Activated T-helper 1 cell treated with anti-CD3 and anti-CD28 coated beads, Interleukin-12 subunit alpha, Interleukin-12 subunit beta, Interleukin-2, Interleukin-4 antibody, amounts not matched to agents 30 ng/mL and 10 ng/mL and 1 ng/mL, durations not matched to agents 14 hours and 24 hours and 36 hours (primary cell): ENCODE measurements at places on chromosomes 6 and 20. TPM values are rescaled to one million over a fixed set of nuclear protein-coding genes. Genes with fewer than 3 reads are reported as not detected.
A peak's percentile ranks its signal among the peaks of the same experiment; 100 is the strongest.

APOM gene
- 1.8 and 3.7 TPM in 2 replicates for total RNA-seq

DNA sequence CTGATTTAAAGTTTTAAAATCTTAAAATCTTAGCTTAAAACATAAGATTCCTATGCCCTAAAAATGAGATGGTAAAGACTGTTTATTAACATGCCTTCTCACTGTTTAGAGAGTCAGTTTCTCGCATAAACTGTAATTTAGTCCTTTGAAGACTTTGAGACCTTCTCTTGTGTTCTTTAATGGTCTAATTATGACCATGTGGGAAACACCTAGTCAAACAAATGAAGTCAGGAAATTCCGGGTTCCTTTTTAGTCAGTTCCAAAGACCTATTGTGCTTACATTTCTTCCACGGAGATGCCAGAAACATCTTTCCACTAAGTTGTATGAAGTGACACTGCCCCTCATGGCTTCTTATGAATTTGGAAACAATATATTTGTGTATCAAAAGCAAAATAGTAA lies 64.2 kb upstream of the KIF25 start:
- no peak overlapping the region for H3K4me3 ChIP-seq
- peaks cover 19% of the 10 kb centered on the region for H3K36me3 ChIP-seq
- no peaks in the 10 kb centered on the region for H3K27me3 ChIP-seq
- DNase-seq = no peak
- H3K4me1 ChIP-seq = no peaks in the 10 kb centered on the region

ZNF831 gene
- total RNA-seq = 3.4 and 3.6 TPM in 2 replicates

DNA sequence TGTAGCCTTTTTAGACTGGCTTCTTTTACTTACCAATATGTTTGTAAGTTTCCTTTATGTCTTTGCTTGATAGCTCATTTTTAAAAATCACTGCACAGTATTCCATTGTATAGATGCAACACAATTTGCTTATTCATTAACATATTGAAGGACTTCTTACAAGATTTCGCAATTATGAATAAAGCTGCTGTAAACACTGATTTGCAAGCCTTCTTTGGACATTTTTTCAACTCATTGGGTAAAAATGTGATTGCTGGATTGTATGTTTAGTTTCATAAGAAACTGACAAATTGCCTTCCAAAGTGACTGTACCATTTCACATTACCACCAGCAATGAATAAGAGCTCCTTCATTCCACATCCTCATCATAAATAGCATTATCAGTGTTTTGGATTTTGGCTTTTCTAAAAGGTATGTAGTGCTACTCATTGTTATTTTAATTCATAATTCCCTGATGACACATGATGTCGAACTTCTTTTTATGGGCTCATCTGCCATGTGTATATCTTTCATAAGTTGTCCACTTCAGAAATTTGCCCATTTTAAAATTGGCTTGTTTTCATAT lies 80.7 kb downstream of the TFAP2B start:
- no peaks in the 10 kb centered on the region for H3K4me1 ChIP-seq
- no peak for DNase-seq
- H3K4me3 ChIP-seq = no peak overlapping the region
- H3K36me3 ChIP-seq = no peaks in the 10 kb centered on the region

DNA sequence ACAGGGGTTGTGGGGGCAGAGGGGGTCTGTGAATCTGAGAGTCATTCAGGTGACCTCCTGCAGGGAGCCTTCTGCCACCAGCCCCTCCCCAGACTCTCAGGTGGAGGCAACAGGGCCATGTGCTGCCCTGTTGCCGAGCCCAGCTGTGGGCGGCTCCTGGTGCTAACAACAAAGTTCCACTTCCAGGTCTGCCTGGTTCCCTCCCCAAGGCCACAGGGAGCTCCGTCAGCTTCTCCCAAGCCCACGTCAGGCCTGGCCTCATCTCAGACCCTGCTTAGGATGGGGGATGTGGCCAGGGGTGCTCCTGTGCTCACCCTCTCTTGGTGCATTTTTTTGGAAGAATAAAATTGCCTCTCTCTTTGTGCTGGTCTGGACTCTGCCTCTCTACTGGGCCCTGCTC lies 10.7 kb downstream of the GTSF1L start:
- H3K4me1 ChIP-seq = peaks cover 14% of the 10 kb centered on the region
- H3K27me3 ChIP-seq = no peaks in the 10 kb centered on the region
- no peak overlapping the region for H3K27ac ChIP-seq
- peaks cover 43% of the 10 kb centered on the region for H3K36me3 ChIP-seq
- no peak for DNase-seq
- H3K4me3 ChIP-seq = no peak overlapping the region

DNA sequence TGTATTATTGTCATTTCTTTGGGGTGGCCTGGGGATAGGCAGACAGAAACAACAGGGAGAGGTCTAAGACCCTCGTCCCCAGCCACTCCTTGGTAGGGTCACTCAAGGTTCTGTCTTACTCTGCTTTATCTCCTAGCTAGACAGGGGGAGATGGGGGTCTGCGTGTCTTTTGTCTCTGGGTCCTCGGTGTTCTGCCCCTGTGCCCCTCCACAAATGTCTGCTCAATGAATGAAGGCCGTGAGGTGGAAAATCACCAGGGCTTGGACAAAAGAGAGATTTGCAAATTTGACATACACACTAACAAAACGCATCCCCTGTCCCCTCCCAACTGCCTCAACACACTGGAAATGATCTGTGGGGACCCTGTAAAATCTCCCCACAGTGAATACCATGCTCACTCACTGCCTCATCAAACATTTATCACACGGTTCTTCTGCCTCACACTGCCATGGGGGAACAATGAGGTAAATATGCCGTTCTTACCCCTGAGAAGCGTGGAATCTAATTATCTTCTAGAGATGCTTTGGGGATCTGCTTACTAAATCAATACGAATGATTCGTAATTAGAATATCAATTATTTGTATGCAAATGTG lies 13.2 kb upstream of the VAPB start:
- H3K27ac ChIP-seq = no peak overlapping the region
- H3K4me3 ChIP-seq = no peak overlapping the region
- H3K4me1 ChIP-seq = no peaks in the 10 kb centered on the region
- peaks cover 22% of the 10 kb centered on the region for H3K27me3 ChIP-seq
- no peak for DNase-seq

GRCh38 chr6:24985323-24985722 lies 49.6 kb upstream of the RIPOR2 start:
- H3K4me1 ChIP-seq = peaks cover 48% of the 10 kb centered on the region
- H3K27me3 ChIP-seq = no peaks in the 10 kb centered on the region
- DNase-seq = no peak
- H3K27ac ChIP-seq = no peak overlapping the region
- peaks cover 18% of the 10 kb centered on the region for H3K36me3 ChIP-seq

DNA sequence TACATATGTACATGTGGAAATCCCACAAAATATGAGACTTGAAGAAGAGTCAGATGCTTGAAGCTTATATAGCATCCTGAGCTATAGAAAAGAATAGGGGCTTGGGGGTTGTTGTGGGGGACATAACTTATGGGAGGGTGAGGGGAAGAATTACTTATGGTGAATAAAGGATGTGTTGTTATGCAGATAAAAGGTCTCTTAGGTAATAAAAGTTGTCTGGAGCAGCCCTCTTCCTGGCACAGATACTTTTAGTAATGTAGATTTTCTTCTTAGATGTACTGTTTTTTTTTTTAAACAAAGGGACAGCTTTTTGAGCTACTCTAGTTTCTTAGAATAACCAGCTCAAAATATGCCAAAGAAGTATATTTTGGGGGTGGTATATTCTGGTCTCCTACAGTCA lies 35.9 kb downstream of the CHMP4B start:
- no peak overlapping the region for H3K27ac ChIP-seq
- H3K36me3 ChIP-seq = peaks cover 37% of the 10 kb centered on the region
- no peak for DNase-seq

- peaks cover 44% of the 10 kb centered on the region for H3K4me1 ChIP-seq
- H3K36me3 ChIP-seq = peaks cover 27% of the 10 kb centered on the region
- H3K27ac ChIP-seq = peak overlapping the region; percentile 96
- peaks cover 10% of the 10 kb centered on the region for H3K27me3 ChIP-seq
- peak overlapping the region; percentile 99 for H3K4me3 ChIP-seq
Measured at GRCh38 chr20:58389324-58389967, 417 bp downstream of the VAPB start.

GRCh38 chr6:71410164-71410566 lies 121.6 kb downstream of the OGFRL1 start:
- no peak overlapping the region for H3K4me3 ChIP-seq
- no peaks in the 10 kb centered on the region for H3K36me3 ChIP-seq
- H3K27ac ChIP-seq = no peak overlapping the region
- DNase-seq = no peak
- H3K27me3 ChIP-seq = peaks cover 13% of the 10 kb centered on the region

DNA sequence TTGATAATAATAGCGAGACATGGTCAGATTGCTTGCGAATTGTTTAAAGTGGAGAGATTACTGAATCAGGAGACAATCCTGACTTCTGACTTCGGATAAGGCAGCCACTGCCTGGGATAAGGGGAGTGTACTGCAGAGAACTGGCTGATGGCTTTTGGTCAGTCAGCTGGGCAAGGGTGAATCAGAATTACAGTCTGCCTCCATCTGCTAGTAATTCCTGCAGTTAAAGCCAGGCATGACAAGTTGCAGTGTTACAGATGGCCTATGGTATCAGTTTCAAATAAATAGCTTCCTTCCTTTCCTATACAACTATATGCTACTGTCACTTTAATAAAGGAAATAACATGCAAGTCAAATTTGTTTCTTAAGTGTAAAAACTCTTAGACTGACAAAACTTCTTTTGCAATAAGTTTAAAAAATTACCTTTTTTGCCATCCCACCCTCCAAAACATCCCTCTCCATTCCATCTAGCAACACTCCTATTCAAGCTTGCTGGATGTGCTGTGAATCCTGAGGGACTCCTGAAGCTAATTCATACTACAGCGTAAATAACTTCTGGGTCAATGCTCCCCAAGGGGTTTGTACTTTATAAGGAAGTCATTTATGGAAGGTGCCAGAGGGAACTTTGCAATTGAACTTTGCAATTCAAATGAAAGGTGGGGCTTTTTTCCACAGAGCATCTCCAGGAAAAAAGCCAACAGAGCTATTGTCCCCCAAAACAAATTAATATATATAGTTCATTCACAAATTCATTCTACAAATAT lies 245.2 kb downstream of the ADGRB3 start:
- no peaks in the 10 kb centered on the region for H3K27me3 ChIP-seq
- H3K36me3 ChIP-seq = no peaks in the 10 kb centered on the region
- H3K27ac ChIP-seq = no peak overlapping the region

DNA sequence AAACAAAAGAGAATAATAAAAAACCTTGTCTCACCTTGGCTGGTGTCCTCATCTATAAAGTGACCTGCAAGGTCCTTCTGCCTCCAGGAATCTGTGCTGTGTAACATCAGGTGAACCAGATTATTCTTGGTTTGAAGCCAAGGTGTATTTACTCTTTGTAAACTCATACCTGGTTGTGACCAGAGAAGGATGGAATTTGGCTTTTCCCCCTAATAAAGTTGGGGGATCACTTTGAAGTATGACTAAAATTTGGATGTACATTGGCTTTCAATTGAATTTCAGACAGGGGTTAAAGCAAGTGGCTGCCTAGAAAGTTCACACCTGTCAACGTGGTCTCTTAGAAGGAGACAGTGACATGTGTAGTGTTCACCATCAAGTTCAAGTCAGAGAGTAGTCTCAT lies 100.1 kb downstream of the SCP2D1 start:
- H3K36me3 ChIP-seq = no peaks in the 10 kb centered on the region
- H3K27me3 ChIP-seq = peaks cover 3% of the 10 kb centered on the region
- H3K4me1 ChIP-seq = no peaks in the 10 kb centered on the region
- H3K4me3 ChIP-seq = no peak overlapping the region
